ENCODE measurements at places on chromosomes 1 and 21.

GRCh38 chr1:172774561-172774960 is 115.7 kb downstream of the FASLG start:
- DNase-seq, result no peak

GRCh38 chr1:154550657-154551056 is 7.8 kb downstream of the UBE2Q1 start:
- no peak for DNase-seq

GRCh38 chr1:86416343-86416742 is 7.6 kb upstream of the CLCA2 start:
- DNase-seq, result no peak

GRCh38 chr21:43376478-43376882 is 50.5 kb downstream of the SIK1 start:
- no peak for DNase-seq

- no peak for DNase-seq
Observed at GRCh38 chr1:186454981-186455380, 5.9 kb downstream of the PDC start.

GRCh38 chr1:23999156-23999671 is 19.1 kb upstream of the SRSF10 start:
- no peak for DNase-seq

- no peak for DNase-seq
Observed at GRCh38 chr1:9128166-9128519, 759 bp downstream of the GPR157 start.

DNA sequence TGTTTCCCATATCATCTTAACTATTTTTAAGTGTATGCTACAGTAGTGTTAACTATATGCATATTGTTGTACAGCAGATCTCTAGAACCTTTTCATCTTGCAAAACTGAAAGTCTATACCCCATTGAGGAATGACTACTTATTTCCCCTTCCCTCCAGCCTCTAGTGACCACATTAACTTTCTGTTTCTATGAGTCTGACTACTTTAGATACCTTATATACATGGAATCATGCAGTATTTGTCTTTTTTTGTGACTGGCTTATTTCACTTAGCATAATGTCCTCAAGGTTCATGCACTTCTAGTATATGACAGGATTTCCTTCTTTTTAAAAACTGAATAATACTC is 96.5 kb upstream of the BTG3 start:
- DNase-seq, result no peak

GRCh38 chr1:230504310-230504709 is 78.2 kb upstream of the PGBD5 start:
- no peak for DNase-seq

DNA sequence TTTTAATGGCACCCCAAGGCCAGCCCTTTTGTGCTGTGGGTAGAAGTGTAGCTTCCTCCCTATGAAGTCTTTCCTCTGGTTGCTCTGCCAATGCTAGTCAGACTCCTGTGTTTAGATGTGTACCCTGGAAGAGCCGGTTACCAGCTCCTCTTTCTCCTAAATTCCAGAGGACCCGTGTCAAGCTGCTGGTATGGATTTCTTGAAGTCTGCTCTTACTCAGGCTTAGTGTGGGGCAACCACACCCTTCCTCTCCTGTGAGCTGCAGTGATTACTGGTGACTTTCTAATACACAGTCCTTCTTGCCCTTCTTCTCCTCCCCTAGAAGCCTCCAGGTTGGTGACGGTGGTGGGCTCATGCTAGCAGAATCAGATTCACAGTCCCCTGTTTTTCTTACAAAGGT is 74.1 kb upstream of the AKT3 start:
- DNase-seq, result no peak

DNA sequence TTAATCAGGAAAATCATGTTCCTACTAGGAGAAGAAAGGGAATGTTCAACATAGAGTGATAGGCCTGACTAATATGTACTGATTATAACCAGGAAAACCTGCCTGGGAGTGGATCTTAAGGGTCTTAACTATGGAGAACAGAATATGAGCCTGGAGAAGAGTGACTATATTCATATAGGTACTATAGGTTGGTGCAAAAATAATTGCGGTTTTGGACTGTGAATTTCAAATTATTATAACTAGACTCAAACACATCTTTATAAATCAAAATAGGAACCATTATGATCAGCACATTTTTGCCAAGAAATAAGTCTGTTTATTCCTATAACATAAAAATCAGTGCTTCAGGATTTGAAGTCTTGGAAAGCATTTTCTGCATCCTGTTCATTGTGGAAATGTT is 189.8 kb upstream of the ADAMTS5 start:
- no peak for DNase-seq

DNA sequence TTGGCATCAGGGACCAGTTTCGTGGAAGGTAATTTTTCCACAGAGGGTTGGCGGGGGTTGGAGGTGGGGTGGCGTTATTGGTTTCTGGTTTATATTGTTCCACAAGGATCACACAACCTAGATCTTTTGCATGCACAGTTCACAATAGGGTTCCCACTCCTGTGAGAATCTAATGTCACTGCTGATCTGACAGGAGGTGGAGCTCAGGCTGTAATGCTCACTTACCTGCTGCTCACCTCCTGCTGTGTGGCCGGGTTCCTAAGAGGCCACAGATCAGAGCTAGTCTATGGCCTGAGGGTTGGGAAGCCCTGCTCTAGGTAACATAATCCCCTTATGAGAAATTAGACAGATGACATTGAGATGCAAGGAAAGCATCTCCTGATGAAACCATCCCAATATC is 12.6 kb downstream of the GBP5 start:
- DNase-seq, result no peak

- no peak for DNase-seq
Observed at GRCh38 chr1:37808369-37809319, 636 bp upstream of the YRDC start.

- DNase-seq, result no peak
Observed at GRCh38 chr1:11880911-11881748, 22.4 kb upstream of the NPPB start.

- DNase-seq, result no peak
Observed at GRCh38 chr1:58402444-58402843, 144.1 kb downstream of the OMA1 start.

- DNase-seq, result no peak
Observed at GRCh38 chr1:28096210-28097099, 8.0 kb upstream of the EYA3 start.

GRCh38 chr1:200082329-200082728 is 54.8 kb downstream of the NR5A2 start:
- no peak for DNase-seq

- no peak for DNase-seq
Observed at GRCh38 chr1:217747156-217747769, 116.1 kb downstream of the SPATA17 start.

- no peak for DNase-seq
Observed at GRCh38 chr1:68120136-68120791, 69.8 kb upstream of the DIRAS3 start.

- DNase-seq, result no peak
Observed at GRCh38 chr1:166905900-166906299, 29.8 kb upstream of the TADA1 start.
